ENCODE measurements at places on chromosomes 3 and 15.

DNA sequence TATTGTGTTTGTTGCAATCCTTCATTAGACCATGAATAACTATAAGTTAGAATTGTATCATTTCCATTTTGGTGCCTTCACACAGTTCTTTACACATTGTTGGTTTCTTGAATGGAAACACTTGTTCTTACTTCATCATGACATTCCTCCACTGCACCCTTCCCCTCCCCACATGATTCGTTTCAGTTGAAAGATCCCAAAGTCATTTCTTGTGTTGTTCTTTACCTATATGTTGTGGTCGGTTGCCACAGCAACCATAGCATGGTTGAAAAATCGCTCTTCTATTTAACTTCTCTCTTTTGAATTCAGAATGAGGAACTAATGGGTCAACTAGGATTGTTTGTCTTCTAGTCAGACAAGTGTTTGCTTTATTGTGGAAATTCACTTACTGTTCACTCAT, 103.3 kb downstream of the IL1RAP start:
- peak; percentile 40 for DNase-seq

DNA sequence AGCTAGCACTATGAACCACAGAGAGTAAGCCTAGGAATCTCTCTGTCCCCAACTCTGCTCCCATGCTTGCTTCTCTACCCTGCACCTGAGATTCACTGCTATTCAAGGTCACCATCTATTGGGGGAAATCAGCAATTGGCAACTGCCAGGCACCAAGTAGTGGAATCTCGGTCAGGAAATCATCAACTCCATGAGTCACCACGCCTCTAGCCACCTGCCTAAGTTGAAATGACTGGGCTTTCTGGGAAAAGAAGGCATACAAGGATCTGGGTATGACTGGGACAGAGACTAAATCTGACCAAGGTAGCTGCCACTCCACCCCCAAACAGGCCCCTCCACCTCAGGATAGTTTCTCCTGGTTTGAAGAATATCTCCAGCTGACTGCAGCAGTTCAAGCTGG, 464.1 kb upstream of the CBLB start:
- peak; percentile 26 for DNase-seq

DNA sequence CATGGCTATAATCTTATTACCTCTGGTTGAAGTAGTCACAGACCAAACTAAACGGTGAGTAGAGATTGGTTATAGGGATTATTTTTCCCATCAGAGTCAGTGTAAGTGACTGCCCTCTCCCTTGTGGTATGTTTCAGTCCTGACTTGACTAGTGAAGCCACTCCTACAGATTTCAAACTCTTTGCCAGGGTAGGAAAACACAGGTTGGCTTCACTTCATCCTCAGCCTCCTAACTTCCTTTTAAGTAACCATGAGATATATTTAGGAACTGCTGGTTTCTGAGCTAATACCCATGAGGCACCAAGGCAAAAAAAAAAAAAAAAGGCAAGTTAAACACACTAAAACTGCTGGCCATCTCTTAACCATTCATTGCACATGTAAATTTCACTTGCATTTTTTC, 349.2 kb upstream of the MCTP2 start:
- no peak for DNase-seq

GRCh38 chr3:103218146-103218545, 783.3 kb downstream of the ZPLD1 start:
- DNase-seq = no peak
